H4 (cell line): ENCODE measurements at places on chromosomes 5 and 9.

DNA sequence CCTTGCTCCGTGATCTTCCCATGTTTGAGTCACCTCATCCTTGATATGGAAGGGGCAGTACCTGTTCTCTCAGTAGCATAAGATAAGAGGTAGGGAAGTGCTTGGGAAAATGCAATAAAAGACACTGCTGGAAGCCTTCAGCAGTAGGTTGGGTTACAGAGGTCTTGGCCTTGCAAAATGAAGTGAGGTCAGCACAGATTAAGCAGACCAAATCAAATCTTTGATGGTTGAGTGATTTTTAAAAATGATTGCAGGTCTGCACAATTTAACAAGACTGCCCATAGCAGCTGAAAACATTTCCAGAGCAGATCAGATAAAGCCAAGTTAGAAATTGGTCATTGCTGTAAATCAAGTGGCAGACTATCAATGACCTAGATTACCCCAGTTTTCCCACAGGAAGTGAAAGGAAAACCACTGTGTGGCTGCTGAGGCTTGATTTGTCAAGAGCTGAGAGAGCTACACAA lies 32.9 kb downstream of the PALM2AKAP2 start:
- no peak for DNase-seq

- DNase-seq = no peak
These were observed 105.5 kb upstream of the TSLP start for GRCh38 chr5:110965773-110966581.

- DNase-seq = no peak
These were observed 446.6 kb downstream of the ARHGEF28 start for GRCh38 chr5:74072646-74073045.

- DNase-seq = peak; percentile 10
These were observed 20.4 kb downstream of the BDP1 start for GRCh38 chr5:71475788-71476384.

GRCh38 chr9:132135456-132135855 lies 26.4 kb upstream of the NTNG2 start:
- DNase-seq = no peak

DNA sequence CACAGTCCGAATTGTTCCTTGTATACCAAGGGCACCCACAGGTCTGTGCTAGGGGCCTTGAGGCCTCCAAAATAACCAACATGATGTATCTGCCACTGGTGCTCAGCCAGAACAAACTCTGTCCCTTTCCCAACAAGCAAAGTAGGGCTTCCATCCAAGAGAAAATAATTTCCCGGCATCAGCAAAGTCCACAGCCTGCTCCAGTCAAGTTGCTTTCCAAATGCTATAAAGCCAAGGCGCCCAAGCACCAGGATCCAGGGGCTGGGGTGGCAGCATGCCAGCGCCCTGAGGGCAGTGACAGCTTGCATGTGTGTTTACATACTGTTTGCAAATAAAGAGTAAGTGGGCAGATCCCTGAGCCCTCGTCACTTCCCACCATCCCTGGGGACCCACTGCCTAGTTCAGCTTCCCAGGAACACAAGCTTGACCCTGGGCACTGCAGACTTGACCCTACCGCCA lies 155.9 kb downstream of the ERCC6L2 start:
- DNase-seq = peak; percentile 90

DNA sequence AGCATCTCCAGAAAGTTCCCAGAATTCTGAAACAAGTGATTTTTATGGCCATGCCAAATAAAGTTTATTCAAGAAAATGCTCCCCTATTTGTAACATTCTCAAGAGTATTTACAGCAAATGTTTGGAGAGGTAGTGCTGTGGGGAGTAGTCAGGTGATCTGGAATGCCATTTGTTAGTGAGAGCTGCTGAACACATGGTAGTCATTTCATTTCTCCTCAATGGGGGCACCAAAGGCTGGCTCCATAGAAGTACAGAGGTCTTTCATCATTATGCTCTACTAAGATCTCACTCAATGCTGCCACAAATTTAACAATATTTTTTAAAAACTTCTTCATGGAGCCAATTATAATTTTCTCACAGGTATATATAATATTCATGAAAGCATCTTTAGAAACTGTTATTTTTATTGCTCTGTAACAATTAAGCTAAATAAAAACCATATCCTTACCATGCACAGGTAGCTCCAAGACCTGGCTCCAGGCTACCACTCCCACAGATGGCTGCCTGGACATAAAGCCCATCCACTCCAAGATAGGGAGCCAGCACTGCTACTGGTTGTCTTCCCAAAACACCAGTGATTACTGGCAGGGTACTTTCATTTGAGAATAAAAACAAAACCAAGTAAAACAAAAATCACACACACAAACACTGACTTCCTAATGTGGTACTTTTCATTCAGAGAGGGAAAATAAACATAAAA lies 200.8 kb downstream of the PLK2 start:
- DNase-seq = no peak

- no peak for DNase-seq
These were observed 9.8 kb downstream of the RNF183 start for GRCh38 chr9:113293285-113293878.

GRCh38 chr5:6356578-6357164 lies 21.7 kb downstream of the MED10 start:
- DNase-seq = no peak

- no peak for DNase-seq
These were observed 58.7 kb upstream of the RGMB start for GRCh38 chr5:98714710-98715288.

DNA sequence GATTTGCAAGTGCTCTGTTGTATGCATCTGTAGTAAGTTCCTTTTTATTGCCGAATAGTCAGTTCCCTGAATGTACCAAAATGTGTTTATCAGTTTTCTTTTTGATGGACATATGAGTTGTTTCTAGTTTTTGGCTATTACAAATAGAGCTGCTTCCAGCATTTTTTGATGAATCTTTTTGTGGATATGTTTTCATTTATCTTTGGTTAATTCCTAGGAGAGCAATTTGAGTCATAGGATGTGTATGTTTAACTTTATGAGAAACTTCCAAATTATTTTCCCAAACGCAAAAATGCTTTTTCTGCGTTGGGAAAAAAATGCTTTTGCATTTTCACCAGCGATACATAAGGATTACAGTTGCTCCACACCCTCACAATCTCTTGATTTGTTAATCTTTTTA lies 287.7 kb downstream of the FER start:
- DNase-seq = no peak

DNA sequence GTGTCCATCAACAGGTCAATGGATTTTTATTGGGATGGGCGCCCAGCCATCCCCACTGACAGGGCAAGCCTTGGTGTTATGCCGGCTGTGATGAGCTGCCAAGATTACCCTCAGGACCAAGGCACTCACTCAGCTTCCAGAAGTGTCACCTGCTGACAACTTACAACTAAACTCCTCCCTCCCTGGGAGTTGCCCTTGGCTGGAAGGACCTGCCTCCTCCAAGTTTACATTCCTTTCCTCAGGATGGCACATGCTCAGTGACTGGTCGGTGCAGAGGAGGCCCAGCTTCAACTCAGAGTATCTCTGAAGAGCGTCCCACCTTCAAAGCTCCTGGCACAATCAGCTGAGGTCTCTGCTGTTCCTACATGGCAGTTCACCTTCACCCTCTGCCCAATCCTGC lies 52.5 kb upstream of the ZBTB43 start:
- no peak for DNase-seq

DNA sequence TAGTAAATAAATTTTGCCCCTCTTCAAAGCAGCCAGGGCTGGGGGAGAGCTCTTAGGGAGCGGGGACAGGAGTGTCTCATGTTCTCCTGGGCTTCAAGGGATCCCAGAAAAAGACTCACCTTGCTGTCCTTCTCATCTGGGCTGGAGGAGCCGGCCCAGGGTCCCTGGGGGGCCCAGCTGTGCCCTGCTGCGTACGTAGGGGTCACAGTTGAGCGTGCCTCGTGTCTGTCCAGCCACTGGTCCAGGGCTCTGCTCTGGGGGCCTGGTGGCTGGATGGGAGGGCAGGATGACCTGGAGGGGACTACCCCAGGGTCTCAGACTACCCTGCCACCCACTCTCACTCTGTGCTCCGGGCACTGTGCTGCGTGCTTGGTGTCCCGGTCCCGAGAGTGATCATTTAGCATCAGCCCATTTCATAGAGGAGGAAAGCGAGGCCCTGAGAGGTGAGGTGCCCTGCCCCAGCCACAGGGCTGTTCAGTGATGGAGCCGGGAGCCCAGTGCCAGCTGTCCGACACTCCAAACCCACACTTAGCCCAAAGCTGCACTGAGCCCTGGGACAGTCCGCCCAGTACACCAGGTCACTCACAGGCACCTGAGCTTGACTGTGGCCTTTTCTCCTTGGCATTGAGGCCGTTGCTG lies 26.2 kb upstream of the TDRD7 start:
- DNase-seq = no peak

DNA sequence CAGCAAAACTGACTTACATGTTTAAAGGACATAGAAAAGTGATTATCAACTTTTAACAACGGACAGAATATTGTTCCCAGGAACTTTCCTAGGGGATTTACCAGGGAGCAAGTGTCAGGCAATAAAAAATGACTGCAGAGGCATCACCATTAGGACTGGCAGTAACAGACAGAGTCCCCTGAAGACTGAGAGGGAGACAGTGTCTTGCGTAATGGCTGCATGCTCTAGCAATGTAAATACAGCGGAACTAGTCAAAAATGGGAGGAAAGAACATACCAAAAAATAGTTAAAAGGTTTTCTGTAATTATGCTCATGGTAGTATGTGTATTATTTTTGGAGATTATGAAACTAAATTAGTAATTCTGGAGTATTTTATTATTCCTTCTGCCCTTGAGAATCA lies 181.8 kb downstream of the CRB2 start:
- no peak for DNase-seq

DNA sequence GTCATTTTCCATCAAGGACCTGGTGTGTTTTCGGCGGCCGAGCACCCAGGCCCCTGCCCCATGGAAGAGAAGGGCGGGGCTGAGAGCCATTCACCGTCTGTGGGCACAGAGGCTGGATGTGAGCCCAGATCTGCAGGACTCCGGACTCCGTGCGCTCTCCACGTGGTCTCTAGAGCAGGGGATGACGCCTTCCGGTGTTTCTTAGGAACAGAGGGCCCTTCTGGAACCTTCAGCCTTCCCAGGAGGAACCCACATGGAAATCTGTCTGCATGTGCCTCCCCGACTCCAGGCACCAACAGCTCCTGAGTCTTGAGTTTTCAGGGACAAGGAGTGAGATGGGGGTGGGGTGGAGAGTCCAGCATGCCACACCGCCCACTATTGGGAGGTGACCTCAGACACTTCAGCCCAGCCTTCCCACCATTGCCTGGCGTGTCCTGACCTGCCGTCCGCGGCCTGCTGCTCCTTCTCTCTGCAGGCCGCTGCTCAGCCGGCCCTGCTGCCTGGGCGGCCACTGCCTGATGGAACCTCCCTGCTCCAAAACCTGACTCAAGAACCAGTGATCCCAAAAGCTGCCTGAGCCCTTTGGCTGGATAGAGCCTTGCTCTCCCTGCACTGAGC lies 2.4 kb upstream of the RXRA start:
- DNase-seq = peak; percentile 40

DNA sequence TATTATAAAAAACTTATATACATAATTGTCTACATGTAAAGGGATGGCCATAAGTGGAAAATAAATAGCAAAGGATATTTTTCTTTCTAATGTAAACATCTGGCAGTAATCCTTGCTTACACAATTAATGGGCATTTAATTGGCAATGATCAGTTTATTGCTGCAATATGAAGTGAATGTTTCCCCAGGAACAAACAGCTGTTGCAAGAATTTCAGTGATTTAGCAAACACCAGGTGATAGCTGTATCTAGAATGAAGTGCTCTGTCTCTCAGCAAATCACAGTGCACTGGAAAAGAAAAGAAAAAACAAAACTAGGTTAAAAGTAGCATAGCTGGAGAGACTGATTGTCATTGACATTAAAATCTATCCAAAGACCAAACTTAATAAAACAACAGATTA lies 594.5 kb upstream of the ARRDC3 start:
- DNase-seq = no peak

DNA sequence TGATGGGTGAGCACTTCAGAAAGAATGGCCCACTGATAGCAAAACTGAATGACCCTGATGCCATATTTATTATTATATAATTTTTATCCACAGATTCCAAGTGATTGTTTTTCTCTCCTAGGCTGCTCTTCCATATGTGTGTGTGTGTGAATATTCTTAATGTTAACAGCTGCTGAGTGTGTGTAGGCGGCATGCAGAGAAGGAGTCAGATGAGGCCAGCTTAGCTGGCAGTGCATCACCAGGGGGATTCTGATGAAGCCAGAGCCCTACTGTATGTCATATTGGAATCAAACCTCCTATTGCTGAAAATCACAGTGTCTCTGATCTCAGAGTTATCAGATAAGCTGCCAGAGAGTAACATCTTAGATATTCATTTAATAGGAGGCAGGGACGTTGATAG lies 177.1 kb downstream of the DMAC1 start:
- DNase-seq = no peak

DNA sequence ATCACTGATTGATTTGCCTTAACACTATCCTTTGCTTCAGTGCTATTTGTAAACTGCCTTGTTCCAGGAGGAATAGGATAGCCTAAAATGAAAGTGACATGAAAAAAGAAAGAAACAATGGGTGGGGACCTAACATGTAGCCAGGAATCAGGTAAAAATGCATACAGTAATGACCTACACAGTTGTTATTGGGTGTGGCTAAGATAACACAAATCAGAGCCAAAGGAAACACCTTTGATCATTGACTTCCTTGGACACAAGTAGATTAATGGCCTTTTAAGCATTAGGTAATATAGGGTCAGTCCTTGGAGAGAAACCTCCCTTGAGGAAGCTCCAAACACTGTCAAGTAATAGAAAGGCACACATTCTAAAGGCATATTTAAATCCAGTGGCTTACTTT lies 220.4 kb downstream of the TRPM3 start:
- no peak for DNase-seq

GRCh38 chr5:41083306-41083705 lies 12.2 kb upstream of the MROH2B start:
- DNase-seq = peak; percentile 22

GRCh38 chr5:164277720-164278119 lies 772.3 kb downstream of the MAT2B start:
- peak; percentile 36 for DNase-seq

GRCh38 chr5:14710313-14710994 lies 45.9 kb downstream of the OTULIN start:
- no peak for DNase-seq

DNA sequence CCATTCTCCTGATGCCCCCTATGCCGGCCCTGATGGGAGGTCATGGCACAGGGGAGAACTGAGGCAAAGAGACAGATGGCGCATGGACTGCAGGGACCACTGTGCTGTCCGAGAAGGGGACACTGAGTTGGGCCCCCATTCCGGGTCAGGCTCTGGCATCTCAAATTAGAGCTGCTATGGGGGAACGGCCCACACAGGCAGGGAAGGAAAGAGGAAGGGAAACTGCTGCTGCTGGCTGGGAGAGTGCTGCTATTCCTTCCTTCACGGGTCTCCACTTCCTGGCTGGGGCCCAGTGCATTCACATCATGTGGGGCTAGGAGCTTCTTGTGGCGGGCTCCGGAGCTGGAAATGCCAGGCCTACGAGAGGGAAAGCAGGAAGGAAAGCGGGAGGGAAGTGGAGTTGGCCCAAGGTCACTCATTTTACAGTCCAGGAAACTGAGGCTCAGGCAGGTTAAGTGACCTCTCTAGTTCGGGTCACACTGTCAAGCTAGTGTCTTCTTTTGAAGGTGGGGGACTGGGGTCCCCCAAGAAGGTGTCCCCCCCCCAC lies 1.3 kb upstream of the CARD19 start:
- no peak for DNase-seq

- DNase-seq = no peak
These were observed 28.3 kb downstream of the JAK2 start for GRCh38 chr9:5013374-5013773.
